ENCODE measurements at places on chromosomes 12 and 14.

DNA sequence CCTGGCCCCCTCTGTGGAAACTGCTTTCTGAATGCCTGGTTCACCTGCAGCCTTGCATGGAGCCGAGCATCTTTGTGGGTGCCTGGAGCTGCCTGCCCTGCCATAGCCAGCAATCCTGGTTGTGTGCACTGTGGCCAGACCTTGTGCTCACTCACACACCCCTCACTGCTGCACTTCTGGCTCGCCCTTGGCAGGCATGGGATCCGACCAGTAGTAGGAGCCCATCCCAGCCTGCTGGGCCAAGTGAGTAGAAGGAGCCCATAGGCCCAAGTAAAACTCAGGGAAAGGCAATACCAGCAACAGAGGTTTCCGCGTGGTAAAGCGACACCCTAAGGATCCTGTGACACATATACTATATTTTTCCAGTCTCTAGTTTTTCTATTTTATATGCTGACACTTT, 270.0 kb upstream of the NAV3 start:
- no peak for DNase-seq

DNA sequence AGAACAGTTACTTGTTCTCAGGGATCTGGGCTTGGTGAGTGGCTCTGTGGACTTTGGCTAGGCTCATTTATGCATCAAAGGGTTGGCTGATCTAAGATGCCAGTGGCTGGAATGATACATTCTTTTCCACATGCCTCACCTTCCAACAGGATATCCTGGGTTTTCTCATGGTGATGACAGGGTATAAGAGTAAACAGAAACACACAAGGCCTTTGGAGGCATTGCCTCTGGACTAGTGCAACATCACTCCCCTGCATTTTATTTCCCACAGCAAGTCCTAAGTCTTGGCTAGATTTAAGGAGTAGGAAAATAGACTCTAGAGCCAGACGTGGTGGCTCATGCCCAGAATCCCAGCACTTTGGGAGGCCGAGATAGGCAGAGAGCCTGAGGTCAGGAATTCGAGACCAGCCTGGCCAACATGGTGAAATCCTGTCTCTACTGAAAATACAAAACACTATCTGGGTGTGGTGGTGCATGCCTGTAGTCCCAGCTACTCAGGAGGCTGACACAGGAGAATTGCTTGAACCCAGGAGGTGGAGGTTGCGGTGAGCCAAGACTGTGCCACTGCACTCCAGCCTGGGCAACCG, 47.9 kb downstream of the RPH3A start:
- DNase-seq, result no peak

GRCh38 chr14:80845856-80846255, 95.7 kb downstream of the CEP128 start:
- DNase-seq, result no peak

GRCh38 chr12:66688846-66689439, 10.1 kb upstream of the GRIP1 start:
- DNase-seq, result no peak

DNA sequence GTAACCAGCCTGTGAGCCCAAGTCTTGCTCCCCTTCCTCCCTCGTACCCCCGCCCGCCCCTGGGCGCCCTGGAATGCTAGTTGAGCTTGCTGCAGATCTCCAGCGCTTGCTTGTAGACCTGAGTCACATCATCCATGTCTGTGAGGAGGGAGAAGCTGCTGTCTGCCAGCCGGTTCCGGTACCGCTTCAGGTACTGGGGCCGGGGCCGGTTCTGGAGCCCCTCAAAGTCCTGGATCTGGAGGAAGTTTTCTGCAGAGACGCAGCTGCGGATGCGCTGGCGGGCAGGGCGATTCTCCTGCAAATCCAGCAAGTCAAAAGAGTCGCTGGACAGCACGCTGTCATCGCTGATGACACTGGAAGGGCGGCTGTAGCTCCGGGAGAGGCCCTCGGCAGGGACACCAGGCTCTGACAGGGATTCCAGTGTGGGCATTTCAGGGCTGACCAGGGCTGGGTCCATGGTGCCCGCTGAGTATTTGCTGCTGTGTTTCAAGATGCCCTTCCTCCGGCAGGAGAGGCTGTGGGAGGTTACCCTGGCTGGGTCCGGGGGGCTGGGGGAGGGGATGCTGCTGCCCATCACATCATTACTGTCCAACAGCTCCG, 71.9 kb downstream of the NUAK1 start:
- no peak for DNase-seq

DNA sequence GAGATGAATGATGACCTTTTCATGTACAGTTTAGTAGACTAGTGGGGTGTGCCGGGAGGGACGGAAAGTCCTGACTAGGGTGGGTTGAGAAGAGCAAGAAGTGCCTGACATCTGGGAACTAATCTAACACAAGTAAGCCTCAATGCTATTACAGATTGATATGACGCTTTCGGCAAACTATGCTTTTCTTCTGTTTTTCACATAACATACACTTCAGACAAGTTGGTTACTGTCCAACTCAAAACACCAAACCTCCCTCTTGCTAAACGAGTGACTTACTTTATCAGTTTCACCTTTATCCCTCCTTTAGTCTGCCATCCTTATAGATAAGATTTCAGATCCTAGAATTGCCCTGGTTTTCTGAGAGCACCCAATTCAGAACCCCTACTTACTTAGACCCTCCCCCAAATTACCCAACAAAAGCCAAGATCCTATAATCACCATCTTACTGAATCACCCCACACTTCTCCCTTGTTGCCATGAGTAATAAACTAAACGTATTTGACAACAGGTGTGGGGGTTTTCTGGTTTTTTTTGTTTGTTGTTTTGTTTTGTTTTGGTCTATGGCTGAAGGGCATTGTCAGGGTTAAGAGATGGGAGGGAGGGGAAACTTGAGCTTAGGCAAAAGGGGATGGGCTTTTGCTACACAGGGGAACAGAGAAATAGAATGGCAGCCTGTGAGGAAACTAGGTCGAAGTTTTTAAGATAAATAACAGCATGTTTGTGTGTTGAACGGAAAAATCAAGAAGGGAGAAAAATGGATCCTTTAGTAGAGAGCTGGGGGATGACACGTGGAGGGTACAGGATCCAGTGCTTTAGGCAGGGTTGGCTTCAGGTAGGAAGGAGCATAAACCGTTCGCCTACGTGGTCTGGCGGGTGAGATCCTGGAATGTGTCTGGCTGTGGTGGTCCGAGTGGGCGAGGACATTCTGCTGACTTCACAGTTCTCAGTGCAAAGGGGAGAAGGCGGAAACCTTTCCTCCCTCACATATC, 6.1 kb upstream of the PSMA3 start:
- DNase-seq, result no peak

GRCh38 chr14:59207506-59207933, 19.1 kb downstream of the DAAM1 start:
- no peak for DNase-seq

DNA sequence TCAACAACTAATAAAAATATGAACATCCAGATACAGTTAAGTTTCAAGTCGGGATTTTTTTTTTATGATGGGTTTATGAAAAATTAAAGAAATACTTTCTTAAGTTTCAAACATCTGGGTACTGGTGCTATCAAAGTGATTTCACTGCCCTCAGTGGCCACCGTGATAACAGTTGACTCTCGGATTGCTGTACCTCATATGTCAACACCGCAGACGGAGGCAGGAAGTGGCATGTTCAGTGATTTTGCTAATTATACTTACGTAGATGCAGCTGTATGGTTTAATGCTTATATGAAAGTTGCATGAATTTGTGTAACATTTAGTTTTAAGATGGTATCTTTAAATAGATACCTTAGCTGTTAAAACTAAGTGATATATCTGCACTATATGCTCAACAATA, 20.8 kb upstream of the FBLN5 start:
- no peak for DNase-seq

- DNase-seq, result no peak
These were observed 85.3 kb downstream of the RFLNA start for GRCh38 chr12:124379938-124380754.

DNA sequence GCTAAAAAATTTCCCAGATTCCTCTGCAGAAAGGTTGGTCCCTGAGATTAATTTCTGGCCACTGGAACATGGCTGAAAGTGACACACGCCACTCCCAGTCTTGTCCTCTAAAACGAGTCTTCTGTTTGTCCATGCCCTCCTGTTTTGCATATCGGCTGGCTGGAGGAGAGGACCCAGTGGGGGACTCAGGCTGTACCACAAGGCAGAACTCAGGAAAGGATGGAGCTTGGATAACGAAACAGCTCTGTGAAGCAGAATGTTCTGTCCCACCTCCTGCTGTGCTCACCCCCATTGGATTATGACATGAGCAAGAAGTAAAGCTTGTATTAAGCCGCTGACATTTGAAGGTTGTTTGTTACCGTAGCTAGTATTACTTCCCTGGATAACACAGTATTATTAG, 856.2 kb downstream of the BCL11B start:
- DNase-seq, result no peak
